ENCODE measurements at places on chromosomes 4 and X.

- DNase-seq = no peak
Measured at GRCh38 chr4:6890358-6890757, 19.3 kb upstream of the TBC1D14 start.

DNA sequence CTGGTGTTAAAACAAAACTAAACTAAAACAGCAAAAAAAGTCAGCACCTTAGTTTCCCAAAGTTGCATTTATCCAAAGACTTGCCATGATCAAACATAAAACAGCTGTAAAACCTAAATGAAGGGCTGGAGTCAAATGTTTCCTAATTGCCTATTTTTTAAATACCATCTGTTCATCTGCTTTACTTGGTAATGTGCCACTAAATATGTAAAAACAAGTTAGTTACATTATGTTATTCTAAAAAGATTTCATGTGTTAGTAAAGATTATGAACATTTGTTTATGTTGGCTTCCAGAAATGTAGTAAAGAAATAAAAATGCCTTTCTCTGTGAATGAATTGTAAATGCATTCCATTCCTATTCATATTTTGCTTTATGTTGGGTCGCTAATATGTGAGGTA is 977.8 kb downstream of the FSTL5 start:
- DNase-seq = no peak

DNA sequence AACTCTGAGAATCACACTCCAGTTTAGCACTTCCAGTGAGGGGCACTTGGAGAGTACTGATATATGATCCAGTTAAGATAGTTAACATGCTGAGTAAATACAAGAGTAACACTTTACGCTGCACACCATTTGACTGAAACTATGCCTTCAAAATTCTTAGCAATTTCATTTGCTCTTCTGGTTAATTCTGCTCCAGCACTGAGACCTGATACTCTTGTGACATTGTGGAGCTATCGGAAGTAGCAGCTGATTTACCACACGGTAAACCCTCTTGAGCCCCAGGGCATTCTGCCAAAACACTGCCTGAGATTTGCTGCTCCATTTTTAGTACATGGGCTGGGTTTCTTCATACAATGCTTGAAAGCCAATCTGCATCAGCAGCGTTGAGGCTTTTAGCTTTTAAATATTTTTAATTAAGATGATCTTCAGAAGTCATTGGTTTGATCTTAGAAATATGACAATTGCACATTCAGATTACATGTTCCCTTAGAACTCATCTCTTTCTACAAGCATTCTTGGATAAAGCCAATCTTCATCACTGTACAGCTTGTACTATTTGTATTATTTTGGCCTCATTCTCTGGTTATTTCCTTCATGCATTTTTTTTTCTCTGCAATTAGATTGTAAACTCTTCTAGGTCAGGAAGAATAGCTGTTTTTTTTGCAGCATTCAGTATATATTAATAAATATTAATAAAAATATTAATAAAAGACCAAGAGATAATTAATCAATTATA is 67.8 kb upstream of the ETNPPL start:
- no peak for DNase-seq

GRCh38 chr4:63937961-63938360 is 471.3 kb downstream of the TECRL start:
- DNase-seq = no peak

DNA sequence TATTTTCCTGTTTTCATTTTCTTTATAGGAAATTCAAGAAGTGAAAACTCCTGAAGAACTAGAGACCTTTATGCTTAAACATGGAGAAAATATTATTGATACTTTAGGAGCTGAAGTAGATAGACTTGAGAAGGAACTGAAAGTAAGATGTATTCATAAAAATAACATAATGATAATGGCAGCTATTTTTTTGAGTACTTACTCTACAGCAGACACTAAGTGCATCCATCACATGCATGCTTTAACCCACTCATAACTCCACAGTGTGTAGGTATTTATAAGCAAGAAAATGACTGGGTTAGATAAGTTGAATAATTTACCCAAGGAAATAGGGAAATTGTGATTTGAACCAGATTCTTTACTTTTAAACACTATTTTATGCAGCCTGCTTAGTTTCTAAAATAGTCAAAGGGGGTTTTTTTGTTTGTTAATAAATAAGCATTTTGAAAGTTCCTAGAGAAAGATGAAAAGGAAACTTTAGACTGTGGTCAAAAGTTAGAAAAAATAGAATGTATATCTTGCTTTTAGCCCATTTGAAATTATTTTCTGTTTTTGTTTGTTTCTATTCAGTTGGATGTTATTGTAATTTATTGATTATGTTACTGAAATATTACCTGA is 74.2 kb downstream of the BEND4 start:
- no peak for DNase-seq

Data from osteoblast (primary cell).